ENCODE measurements at places on chromosomes 13 and 19.

DNA sequence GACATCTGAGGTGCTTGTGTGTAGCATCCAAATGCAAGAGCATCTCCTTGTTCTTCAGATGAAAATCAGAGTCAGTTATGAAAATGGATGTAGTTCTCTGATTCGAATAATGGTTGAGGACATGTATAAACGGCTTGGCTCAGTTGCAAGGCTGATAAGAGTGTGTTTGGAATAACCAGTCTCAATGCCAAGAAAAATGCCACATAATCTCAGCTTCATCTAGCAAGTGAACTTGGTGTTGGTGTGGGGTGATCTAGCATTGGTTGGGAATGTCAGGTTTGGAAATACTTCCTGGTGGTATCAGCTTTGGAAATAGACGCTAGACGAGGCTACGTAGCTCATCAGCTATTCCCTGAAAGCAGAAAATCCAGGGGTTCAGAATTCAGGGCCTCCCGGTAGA, 362.0 kb downstream of the FGF9 start:
- no peak for DNase-seq

DNA sequence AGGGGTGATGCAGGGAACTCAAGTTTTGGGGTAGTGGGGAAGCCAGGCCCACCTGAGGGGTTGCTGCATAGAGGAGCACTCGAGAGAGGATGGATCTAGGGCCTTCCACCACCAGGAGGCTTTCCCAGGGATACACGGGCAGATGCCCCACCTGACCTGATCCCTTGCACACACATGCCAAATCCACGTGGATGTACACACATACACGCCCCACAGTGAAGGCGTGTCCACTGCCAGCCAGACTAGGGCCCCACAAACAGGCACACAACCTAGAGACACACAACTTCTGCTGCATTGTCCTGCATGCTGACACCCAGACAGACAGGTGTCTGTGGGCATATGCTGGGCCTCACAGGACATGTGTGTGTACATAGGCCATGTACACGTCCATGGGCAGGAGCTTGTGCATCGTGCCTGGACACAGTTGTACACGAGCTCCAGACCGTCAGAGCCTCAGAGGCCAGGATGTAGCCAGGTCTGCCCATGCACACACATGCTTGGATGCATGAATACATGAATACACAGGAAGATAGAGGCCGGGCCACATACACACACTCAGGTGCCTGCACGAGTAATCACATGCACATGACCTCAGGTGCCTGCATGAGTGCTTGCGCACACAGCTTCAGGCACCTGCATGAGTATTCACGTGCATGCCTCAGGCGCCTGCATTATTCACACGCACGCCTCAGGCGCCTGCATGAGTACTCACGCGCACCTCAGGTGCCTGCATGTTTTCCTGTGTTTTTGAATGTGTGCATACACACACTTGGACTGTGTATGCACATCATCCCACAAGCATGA, 8.9 kb downstream of the CCDC97 start:
- DNase-seq: no peak

GRCh38 chr19:4487572-4487971, 15.5 kb downstream of the HDGFL2 start:
- no peak for DNase-seq

DNA sequence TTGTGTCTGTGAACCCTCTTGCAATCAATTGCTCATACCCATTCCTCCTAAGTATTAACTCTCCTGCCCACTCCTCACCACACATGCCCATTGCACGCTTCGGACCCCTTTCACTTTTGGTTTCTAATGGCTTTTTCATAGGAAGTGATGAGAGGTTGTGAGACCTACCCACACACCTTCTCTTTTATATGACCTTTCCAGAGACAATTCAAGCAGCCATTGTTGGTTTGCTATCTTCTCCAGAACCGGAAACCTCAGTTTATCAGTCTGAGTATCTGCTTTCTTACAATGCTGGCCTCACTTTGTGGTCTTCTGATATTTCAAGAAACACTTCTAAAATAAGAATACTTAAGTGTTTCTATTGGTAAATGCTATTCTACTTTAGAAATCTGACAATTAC, 1550.8 kb upstream of the SLC10A2 start:
- no peak for DNase-seq

DNA sequence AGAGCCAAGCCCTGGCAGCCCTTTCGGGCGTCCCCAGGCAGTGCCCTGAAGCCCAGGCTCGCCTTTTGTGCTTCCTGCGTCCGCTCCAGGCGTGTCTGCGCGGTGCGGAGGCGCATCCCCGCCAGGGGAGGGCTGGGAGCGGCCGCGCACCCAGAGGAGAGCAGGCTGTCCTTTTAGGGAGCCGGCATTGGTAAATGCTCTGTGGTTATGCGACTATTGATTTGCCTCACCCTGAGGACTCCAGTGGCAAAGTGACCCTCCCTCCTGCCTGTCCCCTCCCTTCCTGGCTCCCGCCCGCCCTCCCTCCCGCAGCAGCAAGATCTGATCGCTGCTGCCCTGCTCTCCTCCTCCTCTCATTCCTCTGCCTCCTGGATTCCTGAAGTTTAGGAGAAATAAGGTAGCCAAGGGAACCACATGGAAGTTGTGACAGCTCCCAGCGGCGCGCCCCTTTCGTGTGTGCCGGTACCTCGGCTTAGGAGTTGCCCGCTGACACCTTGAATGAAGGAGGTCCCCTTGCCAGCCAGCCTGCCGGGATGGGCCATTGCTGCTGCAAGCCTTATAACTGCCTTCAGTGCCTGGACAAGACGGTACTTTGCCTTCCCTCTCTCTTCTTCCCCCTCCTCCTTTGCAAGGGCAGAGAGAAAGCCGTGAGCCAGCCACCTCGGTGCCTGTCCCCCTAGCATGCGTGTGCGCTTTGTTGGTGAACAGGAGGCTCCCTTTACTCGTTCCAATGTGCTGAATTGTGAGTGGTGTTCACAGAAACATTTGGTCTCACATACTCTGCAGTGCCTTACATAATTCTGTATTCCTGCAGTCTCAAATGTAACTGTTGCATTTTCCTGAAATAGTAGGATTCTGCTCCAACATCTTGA, 166.9 kb downstream of the SLC7A1 start:
- DNase-seq: no peak

- no peak for DNase-seq
Observed at GRCh38 chr13:97905517-97905916, 48.0 kb upstream of the IPO5 start.

DNA sequence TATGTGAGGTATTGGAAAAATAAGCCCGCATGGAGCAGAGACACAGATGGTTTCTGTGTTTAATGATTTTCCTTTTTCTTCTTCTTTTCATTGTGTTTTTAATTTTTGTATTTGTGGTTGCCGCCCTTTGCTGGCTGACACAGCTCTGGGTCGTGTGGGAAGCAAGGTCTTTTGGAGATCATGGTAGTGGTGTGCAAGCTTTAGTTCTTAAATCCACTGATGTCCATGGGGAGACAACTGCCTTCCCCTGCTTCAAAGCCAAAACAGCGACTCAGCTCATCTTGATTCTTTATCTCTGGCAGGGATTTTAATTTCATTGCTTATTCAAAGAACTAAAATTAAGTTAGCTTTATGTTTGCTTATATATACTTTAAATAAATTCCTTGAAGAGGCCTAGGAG, 711.3 kb upstream of the SGCG start:
- no peak for DNase-seq

- no peak for DNase-seq
Observed at GRCh38 chr13:33940898-33941297, 122.9 kb downstream of the RFC3 start.

- DNase-seq: no peak
Observed at GRCh38 chr13:45416516-45417128, 1.6 kb downstream of the SLC25A30 start.

DNA sequence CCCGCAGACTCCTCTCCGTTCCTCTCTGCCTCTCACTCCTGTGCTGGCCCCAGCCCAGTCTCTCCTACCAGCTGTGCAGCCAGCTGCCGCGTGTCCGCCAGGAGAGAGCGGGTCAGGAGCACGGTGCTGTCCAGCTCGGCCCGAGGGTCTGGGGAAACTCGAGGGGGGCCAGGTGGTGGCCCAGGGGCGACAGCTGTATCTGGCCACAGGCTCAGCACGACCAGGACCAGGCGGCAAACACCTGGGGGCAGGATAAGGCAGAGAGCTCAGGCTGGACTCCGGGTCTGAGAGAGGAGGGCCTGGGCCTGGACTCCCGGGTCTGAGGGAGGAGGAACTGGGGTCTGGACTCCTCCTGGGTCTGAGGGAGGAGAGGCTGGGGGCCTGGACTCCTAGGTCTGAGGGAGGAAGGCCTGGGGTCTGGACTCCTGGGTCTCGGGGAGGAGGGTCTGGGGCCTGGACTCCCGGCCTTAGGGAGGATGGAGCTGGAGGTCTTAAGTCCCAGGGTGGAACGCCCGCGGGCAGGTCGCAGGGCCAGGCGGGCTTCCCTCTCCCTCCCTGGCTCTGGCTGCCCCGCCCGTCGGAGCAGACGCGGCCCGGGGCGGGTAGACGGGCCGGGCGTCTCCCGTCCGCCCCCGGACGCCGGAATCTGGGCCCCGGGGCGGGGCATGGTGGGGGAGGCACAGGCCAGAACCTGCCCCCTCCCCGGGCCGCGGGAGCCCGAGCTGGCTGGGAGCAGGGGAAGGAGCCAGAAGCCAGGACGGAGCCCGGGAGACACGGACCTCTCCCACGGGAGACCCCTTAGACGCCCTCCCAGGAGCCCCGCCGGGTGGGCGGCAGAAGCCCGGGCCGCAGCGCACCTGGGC, 1.3 kb downstream of the IL11 start:
- no peak for DNase-seq

DNA sequence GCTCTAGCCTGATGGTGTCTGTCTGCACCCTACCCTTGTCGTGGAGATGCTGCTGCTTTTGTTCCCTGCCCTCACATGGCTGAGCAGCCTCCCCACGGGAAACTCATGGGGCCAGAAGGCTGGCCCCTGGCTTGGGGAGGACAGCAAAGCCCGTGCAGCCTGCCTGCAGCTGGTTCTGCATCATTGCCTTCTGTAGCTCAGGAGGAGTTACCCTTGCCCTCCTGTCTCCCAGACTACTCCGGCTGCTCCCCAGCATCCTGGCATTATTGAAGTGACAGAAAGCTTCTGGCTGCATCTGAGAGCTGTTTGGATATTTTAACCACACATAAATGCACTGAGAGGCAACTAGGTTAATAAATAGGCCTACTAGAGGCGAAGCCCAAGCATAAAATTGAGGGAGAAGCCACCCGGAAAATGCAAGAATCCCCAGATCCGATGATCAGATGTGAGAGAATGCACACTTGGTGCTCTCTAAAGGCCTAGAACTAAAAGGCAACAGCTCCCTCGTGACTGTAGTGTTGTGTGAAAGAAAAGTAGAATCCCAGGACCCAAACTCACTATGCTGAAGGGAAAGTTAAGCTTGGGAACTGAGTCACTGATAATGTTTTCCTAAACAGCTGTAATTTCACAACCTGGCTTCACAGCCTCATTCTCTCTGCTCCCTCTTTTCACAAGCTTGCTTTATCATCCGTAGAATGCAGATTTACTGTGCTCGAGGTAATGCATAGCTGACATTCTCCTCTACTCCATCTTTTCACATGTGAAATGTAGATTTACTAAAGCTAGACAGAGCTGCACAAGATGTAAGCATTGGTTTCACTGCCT, 110.8 kb downstream of the TNFRSF19 start:
- no peak for DNase-seq

GRCh38 chr13:32039528-32039927, 8.0 kb downstream of the FRY start:
- DNase-seq: no peak

GRCh38 chr19:36547001-36547732, 19.1 kb upstream of the ZNF260 start:
- DNase-seq: no peak

DNA sequence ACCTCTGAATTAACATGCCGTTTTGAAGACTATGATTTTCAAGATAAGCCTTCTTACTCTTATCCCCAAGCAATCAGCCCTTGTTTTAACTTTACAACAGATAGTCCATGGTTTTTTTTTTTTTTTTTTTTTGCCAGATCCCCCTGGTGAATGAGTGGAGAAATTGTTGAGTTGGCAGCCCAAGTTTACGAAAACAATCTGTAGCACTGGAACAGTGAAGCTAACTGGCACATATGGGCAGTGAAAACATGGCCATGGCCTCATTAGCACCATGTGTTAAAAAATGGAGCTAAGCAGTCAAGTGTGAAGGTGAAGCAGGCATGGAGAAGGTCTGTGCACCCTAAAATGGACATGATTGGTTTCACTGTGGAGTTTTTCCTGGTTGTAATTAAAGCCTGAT, 812.1 kb upstream of the MIR17HG start:
- DNase-seq: no peak

DNA sequence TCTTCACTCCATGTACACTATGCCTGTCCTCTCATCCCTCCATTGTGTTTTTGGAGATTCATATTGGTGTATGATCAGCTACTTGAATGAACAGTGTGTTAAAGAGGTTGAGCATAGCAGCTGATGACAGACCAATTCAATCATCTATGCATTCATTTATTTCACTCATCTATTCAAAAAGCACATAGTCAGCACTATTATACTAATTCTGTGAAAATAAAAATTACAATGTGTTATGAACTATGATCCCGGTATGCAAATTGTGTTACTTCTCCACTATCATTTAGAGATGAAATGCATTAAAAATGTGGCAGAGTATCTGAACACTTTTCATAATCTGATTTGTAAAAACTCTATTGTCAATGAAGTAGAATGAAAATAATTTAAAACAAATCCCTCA, 5.9 kb downstream of the TRPC4 start:
- DNase-seq: no peak

GRCh38 chr13:28819735-28820098, 422 bp upstream of the MTUS2 start:
- no peak for DNase-seq

DNA sequence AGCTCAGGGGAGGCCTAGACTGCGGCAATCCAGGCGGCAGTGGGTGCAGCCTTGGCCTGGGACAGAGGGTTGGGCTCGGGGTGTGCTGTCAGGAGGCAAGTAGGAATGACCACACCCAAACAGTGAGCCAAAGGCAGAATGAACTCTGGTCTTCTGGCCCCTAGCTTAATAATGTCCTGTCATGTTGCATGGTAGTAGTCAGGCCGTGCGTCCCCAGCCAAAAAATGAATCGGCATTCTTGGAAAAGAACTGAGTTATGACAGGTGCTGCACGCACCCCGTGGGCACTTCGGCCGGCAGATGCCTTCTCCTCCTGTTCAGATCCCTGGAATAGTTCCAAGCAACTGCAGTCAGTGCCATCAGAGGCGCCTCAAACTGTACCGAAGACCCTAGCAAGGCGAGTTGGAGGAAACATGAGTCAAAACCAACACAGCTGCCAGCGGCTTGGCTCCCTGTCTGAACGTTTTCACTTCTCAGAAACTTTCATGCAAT, 55.9 kb downstream of the ATP7B start:
- DNase-seq: no peak

DNA sequence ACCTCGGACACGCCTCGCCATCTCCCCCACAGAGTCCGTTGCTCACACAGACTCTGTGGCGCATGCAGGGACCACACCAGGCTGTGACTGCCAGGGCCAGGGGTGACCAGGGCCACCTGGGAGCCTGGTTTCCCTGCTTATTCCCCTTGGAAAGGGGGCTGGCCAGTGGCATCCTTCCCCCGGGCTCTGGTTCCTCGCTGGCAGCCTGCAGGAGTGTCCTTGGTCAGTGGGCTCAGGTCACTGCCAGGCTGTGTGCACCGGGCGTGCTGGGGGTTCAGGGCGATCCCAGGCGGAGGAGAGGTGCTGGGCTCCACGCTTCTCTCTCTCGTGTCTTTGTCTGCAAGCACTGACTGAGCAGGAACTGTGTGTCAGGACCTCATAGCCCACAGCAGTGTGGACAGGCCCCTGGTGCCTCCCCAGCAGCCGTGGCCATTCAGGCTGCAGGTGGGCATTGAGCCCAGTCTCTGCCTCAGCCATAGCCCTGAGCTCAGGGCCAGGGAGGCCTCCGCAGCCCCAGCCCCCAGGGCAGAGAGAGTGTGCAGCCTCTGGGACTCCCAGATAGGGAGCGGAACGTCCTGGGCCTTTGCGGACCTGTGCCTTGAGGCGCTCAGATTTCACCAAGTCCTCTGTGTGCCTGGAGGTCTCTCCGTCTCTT, 6.5 kb downstream of the PIAS4 start:
- no peak for DNase-seq

All from HL-60 (cell line).